GM19239 (cell line): ENCODE measurements at places on chromosomes 13 and 19.

DNA sequence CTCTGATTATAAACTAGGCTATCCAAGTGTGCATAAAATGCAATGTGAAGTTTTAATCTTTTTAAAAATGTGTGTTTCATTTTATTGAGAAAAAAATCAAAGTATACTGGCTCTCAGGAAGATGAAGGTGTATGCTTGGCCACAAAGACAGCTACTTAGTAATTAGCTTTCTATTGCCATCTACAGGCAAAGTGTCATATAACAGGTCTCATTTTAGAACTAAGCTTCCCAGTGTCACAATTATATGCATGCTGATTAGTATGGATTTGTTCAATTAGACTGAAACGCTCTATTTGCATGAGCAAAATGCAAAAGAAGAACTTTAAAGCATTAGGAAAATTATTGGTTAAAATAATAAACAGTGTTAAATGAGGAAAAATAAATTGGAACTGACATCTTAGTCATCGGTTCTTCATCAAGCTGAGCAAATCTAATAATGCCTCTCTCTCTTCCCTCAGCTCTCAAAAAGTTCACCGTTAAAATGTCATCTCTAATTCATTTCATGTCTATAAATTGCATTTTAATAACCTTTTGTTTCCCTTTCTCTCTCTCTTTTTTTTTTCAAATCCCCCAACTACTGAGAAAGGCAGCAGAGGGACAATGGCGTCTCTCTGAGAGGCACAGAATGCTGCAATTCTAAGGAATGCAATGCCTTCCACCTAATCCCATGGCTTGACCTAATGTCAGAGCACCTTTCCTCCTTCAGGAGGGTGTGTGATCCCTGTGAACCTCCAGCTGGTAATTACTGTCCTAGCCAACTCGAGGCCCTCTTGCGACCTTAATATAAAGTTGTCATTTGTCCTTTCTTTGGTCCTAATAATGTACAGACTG is 313.1 kb upstream of the MAB21L1 start:
- DNase-seq = no peak

GRCh38 chr13:106597186-106597585 is 29.2 kb upstream of the ARGLU1 start:
- no peak for DNase-seq

GRCh38 chr19:28396287-28396831 is 816.6 kb downstream of the UQCRFS1 start:
- no peak for DNase-seq

- no peak for DNase-seq
Measured at GRCh38 chr19:4399812-4400134, 574 bp downstream of the SH3GL1 start.

GRCh38 chr19:51485960-51486660 is 7.8 kb downstream of the CEACAM18 start:
- DNase-seq = no peak

GRCh38 chr19:55156202-55157063 is 1.1 kb downstream of the TNNI3 start:
- DNase-seq = no peak

GRCh38 chr19:50693064-50693975 is 26.3 kb downstream of the SHANK1 start:
- DNase-seq = no peak

GRCh38 chr13:87234981-87235380 is 436.2 kb upstream of the SLITRK5 start:
- no peak for DNase-seq

DNA sequence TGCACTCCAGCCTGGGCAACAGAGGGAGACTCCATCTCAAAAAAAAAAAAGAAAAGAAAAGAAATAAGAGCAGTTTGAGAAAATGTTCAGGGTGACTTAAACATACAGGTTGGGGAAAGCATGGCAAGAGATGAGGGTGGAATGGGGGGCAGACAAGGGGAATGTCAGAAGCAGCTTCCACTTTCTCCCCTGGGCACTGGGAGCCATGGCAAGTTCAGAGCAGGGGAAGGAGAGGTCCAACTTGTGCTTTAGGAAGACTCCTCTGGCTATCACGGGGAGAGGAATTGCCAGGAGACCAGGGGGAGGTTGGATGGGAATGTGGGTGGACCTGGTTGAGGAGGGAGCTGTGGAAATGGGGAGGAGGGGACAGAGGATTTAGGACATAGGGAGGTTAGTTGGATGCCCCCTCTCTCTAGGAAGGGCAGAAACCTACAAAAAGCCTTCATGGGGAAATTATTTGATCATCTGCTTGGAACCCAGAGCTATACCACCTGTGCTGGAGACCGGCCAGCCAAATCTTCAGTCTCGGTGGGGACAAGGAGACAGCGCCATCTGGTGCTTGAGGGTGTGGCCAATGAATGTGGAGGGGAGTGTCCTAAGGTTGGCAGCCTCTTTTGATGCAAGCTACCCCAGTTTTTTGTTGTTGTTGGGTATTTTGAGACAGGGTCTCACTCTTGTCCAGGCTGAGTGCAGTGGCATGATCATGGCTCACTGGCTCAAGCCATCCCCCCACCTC is 7.3 kb upstream of the STRN4 start:
- DNase-seq = peak; percentile 78

DNA sequence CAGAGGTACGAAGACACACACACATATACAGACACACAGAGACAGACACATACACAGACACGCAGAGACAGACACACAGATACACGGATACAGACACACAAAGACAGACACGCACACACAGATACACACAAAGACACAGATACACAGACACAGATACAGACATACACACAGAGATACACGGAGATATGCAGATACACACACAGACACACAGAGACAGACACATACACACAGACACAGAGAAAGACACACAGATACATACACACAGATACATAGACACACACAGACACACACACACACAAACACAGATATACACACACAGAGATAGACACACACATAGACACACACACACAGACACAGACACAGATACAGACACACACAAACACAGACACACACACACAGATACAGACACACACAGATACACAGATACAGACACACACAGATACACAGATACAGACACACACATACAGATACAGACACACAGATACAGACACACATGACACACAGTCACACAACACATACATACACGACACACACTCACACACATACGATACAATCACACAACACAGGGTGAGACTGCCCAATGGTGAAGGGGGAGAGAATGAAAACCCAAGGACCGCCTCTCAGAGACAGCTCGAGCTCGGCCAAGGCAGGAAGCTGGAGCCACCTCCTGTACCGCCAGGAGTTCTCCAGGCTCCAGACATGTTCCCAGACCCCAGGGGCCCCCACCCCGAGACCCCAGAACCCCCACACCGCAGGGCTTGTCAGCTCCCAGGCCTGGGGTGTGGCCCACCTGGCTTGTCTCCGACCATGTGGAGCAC is 8.8 kb upstream of the CCER2 start:
- DNase-seq = no peak

DNA sequence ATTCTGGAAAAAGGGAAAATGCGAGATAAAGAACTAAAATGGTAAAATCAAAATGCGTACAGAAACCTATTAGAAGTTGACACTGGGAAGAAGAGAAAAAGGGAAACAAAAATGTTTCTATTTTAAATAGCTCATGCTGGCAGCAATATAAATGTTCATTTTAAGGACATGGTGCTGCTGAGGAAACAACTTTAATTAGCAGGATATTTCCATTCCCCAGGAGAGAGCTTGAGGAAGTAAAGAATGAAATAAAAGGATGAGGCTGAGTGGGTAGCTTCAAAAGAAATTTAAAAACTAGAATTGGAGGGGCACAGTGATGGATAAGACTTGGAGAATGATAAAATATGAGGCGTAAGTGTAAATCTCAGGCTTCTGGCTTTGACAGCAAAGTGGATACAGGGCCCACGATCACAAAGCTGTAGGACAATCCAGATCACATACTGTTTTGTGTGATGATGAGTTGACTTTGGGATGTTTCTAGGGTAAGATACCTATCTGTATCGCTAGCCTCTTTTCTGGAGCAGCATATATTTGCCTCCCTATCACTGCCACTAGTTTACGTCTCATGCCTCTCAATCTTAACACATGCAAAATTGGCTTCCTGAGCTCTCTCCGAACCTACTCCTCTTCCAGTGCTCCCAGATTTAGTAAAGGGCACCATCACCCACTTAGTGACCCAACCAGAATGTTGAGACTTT is 571.3 kb upstream of the MIR17HG start:
- no peak for DNase-seq

DNA sequence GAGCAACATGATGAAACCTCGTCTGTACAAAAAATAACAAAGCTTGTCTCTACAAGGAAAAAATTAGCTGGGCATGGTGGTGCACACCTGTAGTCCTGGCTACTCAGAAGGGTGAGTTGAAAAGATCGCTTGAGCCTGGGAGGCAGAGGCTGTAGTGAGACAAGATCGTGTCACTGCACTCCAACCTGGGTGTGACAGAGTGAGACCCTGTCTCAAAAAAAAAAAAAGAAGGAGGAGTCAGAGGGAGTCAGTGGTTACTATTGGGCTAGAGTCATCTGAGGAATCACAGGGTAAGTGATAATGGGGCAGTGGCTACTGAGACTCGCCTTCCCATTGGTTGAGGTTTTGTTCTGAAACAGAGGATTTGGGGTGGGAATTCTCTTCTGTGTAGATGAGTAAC is 1.9 kb upstream of the GPI start:
- DNase-seq = no peak

- DNase-seq = no peak
Measured at GRCh38 chr19:33396701-33397535, 23.4 kb downstream of the CEBPG start.

DNA sequence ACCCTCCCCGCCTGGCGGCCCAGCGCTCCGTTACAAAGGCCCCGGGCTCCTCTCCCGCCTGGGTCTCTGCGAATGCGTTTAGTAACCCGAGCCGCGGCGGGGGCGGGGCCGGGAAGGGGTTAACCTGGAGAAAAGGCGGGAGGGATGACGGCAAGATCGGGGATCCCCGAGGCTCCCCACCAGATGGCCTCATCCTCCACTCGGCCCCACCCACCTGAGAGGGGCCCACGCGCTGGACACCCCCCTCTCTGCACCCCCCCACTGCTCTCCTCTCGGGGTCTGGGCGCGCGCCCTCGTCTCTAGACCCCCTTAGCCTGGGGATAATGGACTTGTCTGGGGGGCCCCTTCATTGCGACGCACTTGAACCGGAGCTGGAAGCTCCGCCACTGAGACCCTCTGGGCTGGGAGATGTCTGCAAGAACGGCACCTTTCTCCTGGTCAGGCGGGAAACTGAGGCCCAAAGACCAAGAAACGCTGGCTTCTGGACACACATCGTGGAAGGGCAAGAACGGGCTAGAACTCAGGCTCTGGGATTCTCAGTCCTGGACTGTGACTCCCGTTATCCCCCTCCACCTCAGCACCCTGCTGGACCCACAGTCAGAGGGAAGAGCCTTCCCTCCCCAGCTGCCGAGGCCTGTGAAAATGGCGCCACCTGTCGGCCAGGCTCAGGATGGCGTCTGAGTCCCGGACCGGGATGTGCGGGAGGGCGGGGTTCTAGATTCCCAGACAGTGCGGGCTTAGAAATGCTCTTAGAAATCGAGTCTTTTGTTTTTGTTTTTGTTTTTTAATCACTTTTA is 2.9 kb upstream of the LTBP4 start:
- peak; percentile 90 for DNase-seq

DNA sequence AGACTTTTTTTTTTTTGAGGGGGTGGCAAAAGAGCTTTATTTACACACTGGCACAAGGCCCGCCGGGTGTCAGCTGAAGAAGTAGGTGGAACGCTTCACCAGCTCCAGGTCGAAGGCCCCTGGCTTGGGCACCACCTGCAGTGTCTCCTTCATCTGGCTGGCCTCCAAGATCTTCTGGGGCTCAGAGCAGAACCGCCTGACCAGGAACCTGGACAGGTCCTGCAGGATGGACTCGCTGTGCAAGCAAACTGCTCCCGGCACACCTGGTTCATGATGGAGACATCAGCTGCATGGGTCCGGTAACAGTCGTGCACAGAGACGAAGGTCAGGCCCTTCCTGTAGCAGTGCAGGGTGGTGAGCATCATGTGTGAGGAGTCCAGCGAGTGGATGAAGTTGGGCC is 4.4 kb upstream of the CYP4F2 start:
- DNase-seq = no peak
